ENCODE measurements at places on chromosomes 6 and 20.

DNA sequence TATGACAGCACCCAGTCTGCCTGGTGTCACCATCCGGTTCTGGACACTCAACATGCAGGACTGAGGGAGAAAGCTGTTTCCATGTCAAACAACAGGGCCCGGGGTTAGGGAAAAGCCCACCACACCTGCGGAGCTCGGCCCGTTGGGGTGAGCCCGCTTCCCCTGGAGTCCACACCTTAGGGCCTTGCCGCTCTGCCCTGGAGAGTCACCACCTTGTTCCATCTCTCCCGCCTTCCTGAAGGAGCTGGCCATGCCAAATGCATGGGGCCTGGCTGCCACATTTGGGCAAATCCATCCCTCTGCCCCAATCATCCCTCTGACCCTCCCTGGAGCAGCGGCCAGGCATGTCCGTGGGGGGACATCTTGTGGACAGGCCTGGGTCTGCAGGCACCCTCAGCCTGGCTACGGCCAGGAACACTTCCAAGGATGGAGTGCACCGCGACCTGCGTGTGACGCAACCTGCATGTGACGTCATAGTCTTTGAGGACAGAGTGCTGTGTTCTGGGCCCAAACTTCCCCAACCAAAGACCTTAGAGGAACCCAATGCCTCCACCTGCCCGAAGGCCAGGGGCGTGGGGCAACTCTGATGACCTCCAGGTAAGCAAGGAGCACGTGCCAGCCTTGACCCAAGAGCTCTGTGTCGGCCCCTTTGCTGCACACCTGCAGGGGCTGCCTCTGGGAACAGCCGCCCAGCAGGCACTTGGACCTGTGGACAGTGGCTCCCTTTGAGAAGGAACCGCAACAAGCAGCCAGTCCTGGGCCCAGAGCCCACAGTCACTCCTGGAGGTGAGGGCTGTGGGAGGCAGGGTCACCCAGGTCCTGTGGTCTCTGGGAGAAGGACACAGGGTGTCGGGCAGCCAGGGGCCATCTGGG, 1.7 kb downstream of the CABLES2 start:
- no peak for DNase-seq

GRCh38 chr6:118501765-118502164, 46.3 kb upstream of the PLN start:
- no peak for DNase-seq

GRCh38 chr6:13531956-13532355, 42.4 kb upstream of the SIRT5 start:
- DNase-seq = no peak

DNA sequence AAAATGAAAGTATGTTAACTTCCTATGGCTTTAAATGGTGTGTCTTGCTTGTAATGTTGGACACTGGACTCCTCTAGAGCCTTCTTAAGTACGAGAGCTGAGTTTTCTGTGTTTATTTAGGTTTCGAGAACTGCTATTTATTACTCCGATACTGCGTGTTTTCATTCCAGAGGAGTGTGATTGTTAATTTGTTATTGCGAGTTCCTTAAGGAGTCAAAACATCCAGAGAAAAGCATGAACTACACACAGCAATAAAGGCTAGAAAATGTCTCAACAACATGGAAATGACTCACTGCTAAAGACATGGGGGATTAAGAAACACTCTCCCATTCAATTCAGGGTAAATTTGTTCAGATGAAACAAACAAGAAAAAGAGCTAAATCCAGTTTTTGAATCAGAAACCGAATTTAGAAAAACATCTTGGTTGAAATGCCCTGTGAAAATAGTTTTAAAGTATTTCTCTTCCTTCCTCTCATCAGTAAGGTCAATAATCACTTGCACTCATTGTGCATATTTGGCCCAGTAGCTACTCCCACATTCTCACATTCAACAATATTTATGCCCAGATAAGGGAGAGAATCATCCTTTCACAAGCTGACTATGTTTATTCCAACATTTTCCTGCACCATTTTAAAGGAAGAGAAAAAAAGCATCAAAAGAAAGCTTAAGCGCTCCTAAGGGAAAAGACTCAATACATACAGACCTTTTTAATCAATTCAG, 36.0 kb downstream of the ATXN1 start:
- DNase-seq = no peak

GRCh38 chr20:11136691-11137090, 462.9 kb upstream of the JAG1 start:
- DNase-seq = no peak

- no peak for DNase-seq
These were observed 82.6 kb upstream of the BLCAP start for GRCh38 chr20:37610203-37610798.

Measured in T-helper 22 cell (primary cell).